ENCODE measurements at places on chromosomes 11 and 22.

DNA sequence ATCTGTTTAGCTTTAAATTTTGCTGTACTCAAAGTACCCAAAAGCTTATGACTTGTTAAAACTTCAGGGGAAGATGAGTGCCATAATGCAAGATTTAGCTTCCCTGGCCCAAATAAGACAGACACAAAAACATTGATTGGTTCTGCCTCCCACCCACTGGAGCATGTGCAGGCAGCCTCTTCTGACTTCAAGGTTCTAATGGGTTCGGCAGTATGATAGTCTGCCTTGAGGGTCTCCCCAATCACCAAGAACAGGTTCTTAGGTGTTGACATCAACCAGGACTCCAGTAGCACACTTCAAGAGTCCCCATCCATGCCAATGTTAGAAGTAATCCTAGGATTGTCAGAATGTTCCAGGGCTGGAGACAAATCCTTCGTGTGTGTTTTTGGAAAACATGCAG lies 12.5 kb downstream of the EIF4G2 start:
- DNase-seq: no peak

- no peak for DNase-seq
Observed at GRCh38 chr11:123856444-123856843, 29.0 kb downstream of the TMEM225 start.

DNA sequence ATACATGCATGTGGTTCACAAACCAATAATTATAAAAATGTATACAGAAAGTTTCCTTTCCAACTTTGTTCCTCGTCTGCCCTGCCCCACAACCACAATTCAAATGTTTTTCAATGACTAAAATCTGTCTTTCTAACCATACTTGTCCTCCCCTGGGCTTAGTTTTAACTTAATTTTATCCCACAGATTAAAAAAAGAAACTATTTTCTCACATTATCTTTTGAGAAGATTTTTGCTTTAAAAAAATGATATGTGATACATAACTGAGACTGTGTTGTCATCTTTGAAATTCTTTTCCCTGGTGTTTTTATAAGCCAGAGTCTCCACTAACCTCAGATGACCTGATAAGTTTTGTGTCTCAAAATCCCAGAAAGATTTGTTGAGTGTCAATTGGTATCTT lies 79.0 kb downstream of the FDX1 start:
- no peak for DNase-seq

DNA sequence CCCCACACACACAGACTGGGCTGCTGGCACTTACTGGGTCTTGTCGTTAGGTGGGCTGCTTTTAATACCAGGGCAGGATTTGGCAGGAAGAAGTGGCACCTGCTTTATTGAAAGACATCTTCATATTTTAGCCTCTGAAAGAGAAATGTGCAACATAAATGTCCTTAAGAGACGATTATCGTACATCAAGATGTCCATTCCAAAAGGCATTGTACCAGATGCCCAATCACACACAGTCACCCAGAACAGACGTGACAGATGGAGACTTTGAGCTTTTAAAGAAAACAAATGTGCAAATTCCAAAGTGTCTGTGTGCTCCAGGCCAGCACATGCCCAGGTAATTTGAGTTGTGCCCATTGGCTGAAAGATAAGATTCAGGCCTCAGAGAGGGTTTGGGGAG lies 155.7 kb downstream of the RRAS2 start:
- DNase-seq: no peak

DNA sequence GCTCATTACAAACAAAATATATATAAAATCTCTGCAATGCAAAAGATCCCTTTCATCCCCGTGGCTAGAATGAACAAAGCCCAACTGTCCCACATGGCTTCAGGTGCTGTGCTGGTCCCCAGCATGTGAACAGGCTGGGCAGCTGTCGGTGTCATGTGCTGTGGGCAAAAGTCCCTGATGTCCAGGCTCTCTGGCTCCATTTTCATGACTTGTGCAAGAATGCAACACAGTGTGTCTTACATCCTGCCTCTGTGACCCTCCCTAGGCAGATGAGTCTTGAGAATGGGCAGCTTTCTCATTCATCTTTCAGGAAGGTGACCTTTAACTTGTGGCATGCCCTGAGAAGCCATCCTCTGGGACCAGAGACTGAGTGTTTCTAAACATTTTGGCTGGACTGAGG lies 14.5 kb downstream of the GUCD1 start:
- no peak for DNase-seq

- DNase-seq: no peak
Observed at GRCh38 chr11:123624974-123625373, 29.4 kb downstream of the SCN3B start.

GRCh38 chr22:23519442-23520157 lies 60.5 kb downstream of the IGLL1 start:
- DNase-seq: no peak

All from C1 segment of cervical spinal cord (tissue), 14 donors.